H1 (cell line): ENCODE measurements at places on chromosomes 6 and 20. TPM values are rescaled to one million over a fixed set of nuclear protein-coding genes. Genes with fewer than 3 reads are reported as not detected.

GRCh38 chr20:46229478-46230105 is 78.7 kb downstream of the CDH22 start:
- DNase-seq: no peak

Gene PRR18
- 0.19 and 0.23 TPM in 2 replicates for total RNA-seq

Gene SMLR1
- total RNA-seq: not detected in 2 replicates

DNA sequence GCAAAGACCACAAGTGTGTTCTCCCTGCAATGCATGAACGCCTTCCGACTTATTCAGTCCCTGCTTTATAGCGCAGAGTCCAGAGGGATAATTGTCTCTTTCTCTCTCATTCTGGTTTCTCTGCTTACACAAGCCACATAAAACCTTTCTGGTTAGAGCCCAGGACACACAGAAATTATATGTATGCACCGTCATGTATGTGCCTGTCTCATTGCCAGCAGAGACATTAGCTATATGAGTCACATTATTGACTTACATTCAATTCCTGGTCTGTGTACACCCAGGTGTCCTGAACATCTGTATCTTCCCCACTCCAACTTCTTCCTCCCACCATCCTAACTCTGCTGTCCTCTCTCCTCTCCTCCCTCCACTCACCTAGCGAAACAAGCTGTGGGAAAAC is 44.0 kb downstream of the LRFN2 start:
- no peak for DNase-seq
